ENCODE measurements at places on chromosomes 11 and 22.

- DNase-seq: no peak
Measured at GRCh38 chr11:32905028-32905667, 12.5 kb downstream of the QSER1 start.

GRCh38 chr11:46183819-46184218 lies 62.6 kb upstream of the PHF21A start:
- DNase-seq: no peak

- no peak for DNase-seq
Measured at GRCh38 chr11:123354371-123354975, 75.6 kb upstream of the GRAMD1B start.

DNA sequence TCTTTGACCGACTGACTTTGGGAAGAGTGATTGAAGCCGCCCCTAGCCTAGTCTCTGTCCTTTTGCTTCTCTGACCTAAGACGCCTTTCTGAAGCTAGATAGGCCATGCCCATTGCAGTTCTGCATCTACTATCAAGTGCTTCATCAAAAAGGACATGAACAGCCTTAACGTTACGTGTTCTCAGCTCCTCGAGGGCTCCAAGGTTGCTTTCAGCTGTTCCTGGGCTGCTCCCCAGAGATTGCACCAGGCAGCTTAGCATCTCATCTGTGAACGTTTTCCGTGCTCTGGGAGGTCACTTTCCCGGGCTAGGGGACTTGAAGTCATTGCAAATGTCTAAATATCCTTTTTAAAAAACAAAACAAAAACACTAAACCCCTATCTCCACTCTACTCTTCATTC lies 13.9 kb downstream of the MICAL2 start:
- DNase-seq: no peak

- DNase-seq: no peak
Measured at GRCh38 chr22:48393041-48393370, 1434.7 kb downstream of the BRD1 start.

DNA sequence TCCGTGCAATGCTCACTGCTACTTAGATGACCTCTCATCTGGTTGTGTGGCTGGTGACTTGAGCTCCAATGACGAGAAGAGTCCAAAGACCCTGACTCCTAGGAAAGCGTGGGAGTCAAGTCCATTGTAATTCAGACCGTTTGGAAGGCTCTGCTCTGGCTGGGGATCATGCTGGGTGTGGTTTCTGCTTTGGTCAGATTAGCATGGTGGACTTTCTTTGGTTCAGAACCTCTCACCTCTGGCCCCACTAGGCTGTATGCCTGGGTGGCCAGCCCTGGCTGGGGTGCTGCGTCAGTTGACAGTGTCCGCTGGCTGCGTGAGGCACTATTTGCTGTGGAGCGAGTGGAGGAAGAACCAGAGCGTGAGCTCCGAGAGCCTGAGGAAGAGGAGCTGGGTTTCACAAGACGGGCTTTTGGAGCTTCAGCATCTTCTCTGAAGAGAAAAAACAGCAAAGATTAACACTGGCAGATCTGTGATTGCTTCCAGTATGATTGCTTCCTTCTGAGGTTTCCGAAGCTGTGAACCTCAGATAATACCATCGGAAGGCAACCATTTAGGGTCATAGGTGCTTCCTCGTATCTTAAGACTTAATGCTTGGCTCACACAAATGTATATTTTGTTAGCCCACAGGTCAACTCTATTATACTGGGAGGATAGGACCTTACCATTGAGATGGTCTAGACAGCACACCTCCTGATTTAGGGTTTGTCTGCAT lies 11.6 kb upstream of the HSPA8 start:
- no peak for DNase-seq

DNA sequence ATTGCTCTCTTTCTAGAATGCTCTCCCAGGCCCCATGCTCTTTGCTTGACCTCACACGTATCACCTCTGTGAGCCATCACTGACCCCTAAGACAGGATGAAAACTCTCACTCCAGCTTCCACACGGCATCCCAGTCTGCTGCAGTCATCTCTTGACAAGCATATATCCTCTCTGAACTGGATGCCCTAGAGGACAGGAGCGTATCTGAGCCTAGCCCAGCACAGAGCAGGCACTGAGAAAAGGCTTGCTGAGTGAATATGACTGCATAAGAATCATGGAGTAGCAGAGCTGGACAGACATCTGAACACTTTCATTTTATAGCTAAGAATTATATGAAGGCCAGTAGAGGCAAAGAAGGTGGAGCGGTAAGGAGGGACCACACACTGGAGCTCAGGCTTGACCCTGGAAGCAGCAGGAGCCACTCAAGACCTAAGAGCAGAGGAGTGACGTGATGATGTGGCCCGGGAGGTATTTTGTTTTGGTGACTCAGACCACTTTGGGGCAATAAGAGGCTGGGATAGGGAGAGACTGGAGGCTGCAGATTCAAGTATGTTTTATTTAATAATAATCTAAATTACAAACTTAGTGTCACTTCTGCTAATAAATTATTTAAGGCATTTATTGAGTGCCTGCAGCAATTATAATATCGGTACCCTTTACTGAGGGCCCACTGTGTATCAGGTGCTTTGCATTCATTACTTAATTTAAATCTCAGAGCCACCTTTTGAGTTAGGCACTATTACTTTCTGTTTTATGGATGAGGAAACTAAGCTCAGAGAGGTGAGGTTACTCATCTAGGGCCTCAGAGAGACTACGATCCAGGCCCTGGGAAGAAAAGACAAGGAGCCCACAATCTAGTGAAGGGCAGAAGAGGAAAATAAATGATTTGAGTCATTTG lies 42.6 kb downstream of the MAP6 start:
- DNase-seq: no peak

GRCh38 chr22:48492366-48493320 lies 1335.0 kb downstream of the BRD1 start:
- DNase-seq: peak; percentile 47

- DNase-seq: no peak
Measured at GRCh38 chr11:25838918-25839625, 492.9 kb upstream of the ANO3 start.

- DNase-seq: no peak
Measured at GRCh38 chr22:38967451-38968450, 10.3 kb downstream of the APOBEC3A start.

GRCh38 chr11:83019888-83020579 lies 51.7 kb downstream of the RAB30 start:
- DNase-seq: no peak

DNA sequence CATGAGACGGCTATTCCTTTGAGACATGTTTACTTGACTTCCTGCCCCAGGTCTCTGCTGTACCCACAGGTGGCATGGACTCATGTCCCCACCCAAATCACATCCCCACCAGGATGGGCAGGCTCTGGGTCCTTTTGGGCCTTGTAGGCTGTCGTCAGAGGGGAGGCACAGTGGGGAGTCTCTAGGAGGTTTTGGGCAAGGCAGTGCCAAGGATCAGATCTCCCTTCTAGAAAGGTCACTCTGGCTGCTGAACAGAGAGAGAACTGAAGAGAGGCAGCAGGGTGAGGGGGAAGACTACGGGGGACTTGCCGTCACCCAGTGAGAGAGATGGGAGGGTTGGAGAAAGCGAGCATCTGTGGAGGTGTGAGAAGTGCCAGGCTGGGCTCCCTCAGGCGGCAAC lies 4.6 kb upstream of the KCNQ1OT1 start:
- no peak for DNase-seq

DNA sequence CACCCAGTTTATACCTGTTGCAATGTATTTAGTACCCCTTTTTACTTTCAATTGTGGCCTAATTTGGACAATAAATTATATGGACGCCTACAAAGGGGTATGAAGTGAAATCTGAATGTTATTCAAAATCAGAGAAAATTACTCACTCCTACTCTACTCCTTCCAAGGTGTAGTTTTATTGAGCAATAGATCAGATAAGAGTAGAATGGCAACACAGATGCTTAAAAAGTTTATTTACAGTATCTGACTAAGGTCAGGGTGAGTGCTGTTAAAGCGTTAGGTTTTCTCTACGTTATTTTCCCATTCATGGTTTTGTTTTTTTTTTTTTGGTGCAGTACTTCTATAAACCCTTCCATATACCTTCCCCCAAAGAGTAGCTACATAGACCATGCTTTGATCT lies 805.6 kb downstream of the KCNA4 start:
- no peak for DNase-seq

GRCh38 chr11:62556108-62556874 lies 9.7 kb upstream of the AHNAK start:
- DNase-seq: no peak

DNA sequence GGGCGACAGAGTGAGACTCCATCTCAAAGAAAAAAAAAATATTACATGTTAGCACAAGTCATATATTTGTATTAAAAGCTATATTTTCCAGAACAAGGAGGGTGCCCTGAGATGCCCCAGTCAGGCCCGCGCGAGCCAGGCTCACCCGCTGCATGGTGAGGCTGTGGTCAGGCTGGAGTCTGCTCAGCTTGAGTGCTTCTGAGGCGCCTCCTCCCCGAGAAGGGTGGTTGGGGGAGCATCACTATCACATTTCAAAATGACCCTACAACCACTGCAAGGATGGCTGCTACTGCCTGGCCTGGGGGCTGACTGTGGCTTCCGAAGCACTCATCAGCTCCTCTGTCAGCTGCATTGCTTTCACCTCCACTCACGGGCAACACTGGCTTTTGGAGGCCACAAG lies 77.1 kb downstream of the SCUBE1 start:
- DNase-seq: no peak

DNA sequence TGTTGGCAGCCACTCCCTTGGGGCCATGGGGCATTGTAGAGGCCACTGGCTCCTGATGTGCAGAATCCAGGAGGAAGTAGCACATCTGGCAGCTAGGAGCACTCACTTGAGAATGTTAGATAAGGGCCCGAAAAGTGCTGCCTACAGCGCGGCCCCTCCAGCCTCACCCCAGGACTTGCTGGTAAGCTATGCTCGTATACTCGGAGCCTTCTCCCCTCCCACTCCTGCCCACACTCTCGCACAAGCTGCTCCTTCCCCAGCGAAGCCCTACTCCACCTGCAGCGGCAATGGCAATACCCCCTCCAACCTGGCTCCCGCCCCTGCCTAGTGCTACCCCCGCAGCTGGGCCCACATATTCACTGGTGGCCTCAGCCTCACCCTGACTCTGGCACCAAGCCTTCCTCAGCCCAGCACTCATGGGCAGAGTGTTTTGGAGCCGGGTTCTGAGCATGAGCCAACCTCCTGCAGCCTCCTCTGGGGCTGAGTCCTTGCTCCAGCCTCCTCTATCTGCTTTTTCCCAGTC lies 47.7 kb downstream of the PDE2A start:
- DNase-seq: no peak

GRCh38 chr22:19772673-19773469 lies 12.3 kb downstream of the TBX1 start:
- no peak for DNase-seq

GRCh38 chr11:128814856-128815705 lies 52.0 kb downstream of the KCNJ1 start:
- DNase-seq: peak; percentile 82

DNA sequence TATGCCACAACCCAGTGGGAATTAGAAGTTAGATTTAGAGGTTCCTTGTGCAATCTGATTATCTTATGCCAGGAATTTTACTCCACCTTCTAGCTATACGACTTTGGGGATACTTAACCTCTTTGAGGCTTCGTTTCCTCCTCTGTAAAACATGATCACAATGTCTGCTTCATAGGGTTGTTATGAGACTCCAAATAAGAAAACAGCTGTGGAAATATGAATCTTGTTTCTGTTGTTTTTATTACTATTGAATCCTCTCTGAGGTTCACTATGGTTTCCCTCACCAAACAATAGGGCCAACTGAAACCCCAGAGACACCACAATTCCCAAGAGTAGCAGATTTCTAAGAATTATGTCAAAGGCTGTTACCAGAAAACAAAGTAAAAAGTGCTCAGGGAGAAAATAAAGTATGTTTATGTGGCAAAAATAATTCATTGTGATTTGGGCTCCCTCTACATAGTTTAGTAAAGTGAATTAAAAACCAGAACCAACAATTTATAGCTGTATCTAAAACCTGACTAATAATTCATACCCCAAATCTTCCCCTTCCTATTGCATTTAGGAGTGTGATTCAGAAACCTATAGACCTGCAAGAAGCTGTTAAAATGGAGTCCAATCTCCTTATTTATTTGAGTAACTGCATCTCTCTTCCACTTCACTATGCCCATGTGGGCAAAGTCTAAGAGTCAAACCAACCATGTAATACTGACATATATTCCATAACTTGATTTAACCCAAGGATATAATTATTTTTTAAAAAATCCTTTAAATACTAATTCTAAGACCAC lies 38.4 kb downstream of the AMBRA1 start:
- no peak for DNase-seq

DNA sequence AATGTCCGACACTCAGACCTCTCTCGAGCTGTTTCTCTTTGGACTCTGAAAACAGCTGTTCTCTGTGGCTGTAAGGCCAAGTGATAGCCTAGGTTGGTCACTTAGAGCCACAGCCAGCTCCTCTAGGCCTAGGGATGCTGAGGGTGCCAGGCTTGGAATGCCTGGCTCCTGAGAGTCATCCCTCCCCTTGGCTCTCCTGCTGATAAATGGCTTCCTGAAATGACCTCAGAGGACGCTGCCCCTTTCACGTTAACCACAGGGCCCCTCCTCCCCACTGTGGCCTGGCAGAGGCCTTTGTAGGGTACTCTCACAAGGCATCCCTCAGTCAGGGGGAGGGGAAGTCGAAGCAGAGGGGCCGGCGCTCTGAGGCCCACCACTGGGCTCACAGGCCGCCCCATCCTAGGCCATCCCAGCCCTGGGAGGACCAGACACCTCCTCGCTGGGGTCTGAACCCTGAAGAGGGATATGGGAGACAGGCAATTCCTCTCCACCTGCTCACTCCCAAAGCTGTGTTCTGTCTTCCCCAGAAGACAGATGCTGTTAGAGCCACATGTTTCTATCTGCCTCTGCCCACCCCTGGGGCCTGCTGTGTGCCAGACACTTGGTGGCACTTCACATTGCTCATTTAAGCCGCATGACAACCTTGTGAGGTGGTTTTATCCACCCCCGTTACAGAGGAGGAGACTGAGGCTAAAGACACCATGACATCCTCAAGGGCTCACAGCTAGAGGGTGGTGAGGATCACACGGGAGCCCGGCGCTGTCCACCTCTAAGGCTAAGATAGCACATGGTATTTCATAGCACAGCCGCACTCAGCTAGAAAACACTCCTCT lies 50.9 kb downstream of the ARFGAP3 start:
- no peak for DNase-seq

DNA sequence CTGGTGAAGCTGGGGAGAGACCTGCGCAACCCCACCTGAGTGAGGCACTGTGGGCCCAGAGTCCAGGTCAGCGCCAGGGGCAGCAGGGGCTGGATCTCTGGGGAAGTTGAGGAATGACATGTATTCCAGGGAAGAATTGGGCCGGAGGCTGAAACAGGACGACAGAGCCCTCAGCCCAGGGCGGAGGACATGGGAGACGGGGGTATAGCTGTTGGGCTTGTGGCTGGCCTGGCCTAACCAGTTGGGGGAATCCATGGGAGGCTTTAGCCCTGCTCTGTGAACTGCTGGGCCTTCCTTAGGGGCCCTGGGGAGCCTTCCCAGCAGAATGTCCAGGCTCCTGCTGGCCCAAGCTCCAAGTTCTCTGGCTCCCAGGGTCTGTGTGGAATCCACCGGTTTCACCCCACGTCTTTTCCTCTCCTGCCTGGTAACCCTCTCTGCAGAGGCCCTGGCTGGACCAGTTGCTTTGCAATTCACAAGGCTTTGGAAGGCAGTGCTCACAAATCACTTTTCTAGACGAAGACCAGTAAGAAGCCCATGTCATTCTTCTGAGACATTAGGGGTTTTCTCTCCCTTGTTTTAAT lies 50.4 kb upstream of the KCNQ1OT1 start:
- no peak for DNase-seq

- DNase-seq: no peak
Measured at GRCh38 chr22:23537416-23537815, 42.7 kb downstream of the IGLL1 start.

GRCh38 chr11:95379479-95379878 lies 148.5 kb upstream of the SESN3 start:
- no peak for DNase-seq

GRCh38 chr11:118491041-118491440 lies 36.2 kb upstream of the TTC36 start:
- DNase-seq: no peak

Data from left renal cortex interstitium (tissue), 4 donors.